ENCODE measurements at places on chromosomes 2 and 18.

GRCh38 chr2:25021791-25022362, 20.0 kb upstream of the EFR3B start:
- no peak for DNase-seq

DNA sequence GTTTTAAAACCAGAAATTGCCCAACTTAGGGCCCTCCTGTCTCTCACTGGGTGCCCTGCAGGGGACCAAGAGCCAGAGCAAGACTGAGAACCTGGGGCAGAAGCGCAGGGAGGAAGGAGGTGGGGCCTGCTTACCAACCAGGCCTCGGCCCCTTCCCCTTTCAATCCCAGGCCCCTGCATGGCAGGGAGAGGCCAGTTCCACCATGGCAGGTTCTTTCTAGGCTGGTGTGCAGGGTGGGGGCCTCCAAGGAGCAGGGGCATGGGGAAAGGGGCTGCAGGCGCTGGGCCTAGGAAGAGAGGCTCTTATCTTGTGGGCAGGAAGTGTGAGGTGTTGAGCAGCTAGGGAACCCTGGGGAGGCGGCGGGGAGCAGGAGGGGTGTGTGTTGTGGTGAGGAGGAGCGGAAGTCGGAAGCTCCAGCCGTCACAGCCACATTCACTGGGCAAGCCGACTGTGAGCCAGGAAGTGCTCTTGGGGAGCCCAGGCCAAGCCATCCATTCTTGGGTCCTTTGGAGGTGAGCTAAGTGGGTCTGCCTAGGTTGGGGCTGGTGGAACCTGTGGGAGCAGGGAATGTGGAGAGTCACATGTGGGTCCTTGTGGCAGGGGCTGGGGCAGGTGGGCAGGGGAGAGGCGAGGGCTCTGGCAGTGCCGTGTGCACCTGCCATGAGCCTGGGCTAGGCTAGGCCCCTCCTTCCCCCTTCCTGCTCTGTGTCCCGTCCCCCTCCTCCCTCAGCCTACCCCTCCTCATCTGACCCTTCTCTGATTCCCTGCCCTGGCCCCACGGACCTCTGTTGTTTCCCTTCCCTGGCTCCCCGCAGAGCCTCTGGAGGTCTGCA, at the start of gene PSD4:
Gene PSD4 (plus strand): TSS at position 430 of the 834 bp plus-strand sequence. CDS start 8,486 bp downstream, outside the sequence.
- no peak for DNase-seq

GRCh38 chr2:207419331-207419730, 110.4 kb upstream of the CREB1 start:
- no peak for DNase-seq

GRCh38 chr2:41764919-41765318, 282.9 kb upstream of the PKDCC start:
- no peak for DNase-seq

- no peak for DNase-seq
These were observed 211.8 kb upstream of the DSEL start for GRCh38 chr18:67728364-67728763.

GRCh38 chr2:234483568-234484251, 13.2 kb downstream of the ARL4C start:
- DNase-seq, result peak; percentile 12

DNA sequence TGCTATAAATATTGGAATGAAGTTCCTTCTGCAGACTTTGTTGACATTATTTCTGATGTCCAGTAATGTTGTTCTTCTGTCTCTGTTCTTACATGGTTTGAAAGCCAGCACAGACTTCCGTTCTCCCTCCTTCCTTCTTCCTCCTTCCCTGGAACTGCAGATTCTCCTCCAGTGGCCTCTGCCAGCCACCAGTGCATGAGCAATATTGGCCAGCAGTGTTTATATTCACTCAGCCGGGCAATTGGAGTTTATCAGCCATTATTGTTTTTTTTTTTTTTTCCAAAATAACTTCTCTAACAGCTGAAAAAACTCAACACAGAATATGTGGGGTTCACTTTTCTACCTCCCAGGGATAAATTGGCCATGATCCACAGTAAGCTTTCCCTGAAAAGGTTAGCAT, 86.8 kb downstream of the ADCYAP1 start:
- DNase-seq, result no peak

DNA sequence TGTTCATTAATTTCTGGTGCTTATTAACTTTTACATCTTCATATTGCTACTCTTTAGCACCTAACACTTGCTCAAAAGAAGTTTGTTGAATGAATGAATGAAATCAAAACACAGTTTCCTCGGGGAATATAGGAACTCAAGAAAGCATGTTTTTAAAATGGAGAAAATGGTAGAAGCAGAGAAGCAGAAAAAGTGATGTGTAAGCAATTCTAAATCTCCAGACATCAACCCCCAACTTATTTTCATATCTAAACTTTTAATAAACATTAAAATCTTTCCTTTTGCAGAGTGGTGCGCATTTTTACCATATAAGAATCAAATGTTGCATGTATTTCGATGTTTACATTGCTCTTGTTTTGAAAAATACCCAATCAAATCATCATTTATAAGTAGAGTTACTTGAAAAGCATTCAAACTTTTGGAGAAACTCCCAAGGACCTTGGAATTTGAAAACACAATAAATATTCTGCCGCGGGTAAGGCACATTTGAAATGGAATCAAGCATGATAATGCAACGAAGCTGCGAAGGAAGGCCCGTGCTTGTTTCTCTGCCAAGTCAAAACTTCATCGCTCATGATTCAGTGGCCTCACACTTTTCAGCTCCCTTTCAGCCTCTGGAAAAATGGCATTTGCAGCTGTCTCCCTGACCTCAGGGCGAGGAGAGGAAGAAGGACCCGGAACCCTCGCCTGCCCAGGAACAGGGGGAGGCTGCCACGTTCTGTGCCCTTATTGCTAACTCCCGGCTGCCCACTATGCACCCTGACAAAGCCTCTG, 26.7 kb upstream of the SMIM21 start:
- no peak for DNase-seq

Measured in kidney tubule cell (primary cell).